ENCODE measurements at places on chromosomes 7 and 10.

GRCh38 chr10:2970190-2970823, 97.0 kb upstream of the PFKP start:
- no peak for DNase-seq

GRCh38 chr10:69881202-69881601, 79.5 kb downstream of the COL13A1 start:
- no peak for DNase-seq

- no peak for DNase-seq
These were observed 3.6 kb downstream of the GDI2 start for GRCh38 chr10:5809527-5810154.

DNA sequence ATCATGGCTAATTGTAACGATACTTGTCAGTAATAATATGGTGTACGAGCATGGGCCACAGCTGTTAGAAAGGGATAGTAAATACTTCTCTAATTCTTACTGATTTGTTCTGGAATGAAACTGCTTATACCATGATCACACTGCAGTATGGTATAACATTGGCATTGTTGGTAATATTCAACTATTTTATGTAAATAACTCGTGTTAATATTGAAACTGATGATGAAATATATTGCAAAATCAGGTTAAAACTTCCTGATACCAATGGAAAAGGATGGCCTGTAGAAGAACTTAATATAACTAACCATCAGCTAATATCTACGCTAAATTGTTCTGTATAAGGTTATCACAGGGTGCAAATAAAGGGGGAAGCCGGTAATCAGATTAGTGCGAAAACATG, 10.3 kb downstream of the OR2A14 start:
- no peak for DNase-seq

DNA sequence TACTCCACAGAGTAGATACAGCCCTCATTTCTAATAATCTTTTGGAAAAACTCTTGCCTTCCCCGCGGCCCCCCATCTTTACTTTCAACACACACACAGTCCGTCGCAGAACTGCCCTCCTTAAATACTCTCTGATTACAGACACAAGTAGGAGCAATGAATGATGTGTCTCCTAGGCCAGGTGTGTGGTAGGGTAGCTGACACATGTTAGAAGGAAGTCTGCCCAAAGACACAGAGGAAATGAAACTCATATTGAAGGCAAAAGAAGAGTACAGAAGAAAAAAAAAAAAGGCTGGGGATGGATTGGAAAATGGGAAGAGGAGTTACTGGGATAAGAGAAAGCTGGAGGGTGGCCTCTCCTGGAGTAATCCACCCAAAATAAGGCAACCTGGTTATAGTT, 14.6 kb downstream of the OPALIN start:
- DNase-seq = no peak

DNA sequence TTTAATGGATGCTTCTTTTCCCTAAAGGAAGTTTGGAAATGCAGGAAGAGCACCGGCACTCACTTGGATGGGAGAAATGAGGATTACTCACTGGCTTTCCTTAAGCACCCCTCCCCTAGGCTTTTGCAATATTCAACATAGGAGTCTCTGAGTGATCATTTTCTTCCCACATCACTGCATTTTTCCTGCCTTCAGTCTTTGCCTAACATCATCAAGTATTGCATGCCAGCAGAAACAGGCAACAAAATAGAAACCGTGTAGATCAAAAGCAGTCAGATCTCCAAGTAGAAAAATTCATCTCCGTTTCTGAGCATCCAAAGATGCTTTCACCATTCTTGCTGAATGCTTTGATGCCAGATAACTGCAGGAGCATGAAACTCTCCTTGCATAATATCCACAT, 119.9 kb downstream of the ADCYAP1R1 start:
- DNase-seq = no peak

- no peak for DNase-seq
These were observed 359.2 kb upstream of the AOAH start for GRCh38 chr7:37083311-37084096.
